Fibroblast of skin of left quadriceps (primary cell): ENCODE measurements at places on chromosomes 12 and 14.

- DNase-seq = no peak
Measured at GRCh38 chr12:112370199-112370598, 12.0 kb downstream of the HECTD4 start.

DNA sequence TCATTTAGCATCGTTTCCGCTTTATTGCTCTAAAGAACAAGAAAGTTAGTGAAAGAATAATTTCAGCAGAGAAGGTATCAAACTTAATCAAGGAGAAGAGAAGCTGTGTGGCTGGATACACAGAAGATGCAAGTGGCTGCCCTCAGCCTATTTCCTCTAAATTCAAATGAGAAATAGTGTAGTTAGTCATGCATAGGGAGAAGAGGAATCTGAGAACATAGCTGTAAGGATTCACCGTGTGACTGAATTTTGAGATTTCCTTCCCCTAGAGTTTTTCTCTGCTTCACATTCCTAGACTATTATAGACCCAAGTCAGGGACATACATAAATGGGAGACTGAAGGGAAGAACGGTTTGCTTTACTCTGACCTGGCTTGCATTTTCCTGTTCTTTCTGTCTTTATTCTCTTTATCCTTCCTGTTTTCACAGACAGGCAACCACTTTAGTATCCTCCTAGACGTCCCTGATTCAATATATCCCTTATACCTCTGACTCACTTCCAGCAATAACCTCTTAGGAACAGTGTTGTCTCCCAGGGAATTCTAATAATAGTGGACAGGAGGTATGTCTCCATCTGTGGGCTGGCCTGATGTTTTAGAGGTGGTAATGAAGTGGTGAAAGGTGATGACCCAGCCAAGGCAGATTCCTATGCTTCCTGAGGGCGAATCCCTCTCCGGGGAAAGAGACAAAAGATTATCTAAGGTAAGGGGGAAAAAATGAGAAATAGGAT lies 7.0 kb downstream of the RNASE10 start:
- no peak for DNase-seq

DNA sequence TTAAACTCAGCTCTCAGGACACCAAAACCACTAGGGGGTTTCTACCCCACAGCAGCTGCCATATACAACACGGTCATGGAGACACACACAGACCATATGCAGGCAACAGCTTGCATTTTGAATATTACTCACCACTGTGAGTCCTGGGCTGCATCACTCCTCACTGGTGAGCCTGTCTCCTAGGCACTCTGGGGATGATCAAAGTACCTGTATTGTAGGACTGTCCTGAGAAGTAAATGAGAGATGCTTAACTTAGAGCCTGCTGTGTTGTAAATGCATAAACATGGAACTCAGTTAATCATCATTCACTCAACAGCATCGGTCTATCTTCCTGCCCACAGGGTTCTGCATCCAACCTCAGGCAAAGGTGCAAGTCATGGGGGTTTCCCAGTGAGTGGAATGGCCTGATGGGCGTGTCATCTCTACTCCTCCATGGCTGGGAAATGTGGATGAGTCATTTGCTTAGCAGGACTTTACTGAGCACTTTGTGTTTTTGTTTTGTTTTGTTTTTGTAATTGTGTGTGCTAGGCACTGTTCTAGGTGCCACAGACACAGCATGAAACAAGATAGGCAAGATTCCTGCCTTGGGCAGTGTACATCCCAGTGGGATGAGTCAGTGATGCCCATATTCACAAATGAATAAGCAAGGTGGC lies 1141.2 kb upstream of the TMEM132C start:
- DNase-seq = no peak

DNA sequence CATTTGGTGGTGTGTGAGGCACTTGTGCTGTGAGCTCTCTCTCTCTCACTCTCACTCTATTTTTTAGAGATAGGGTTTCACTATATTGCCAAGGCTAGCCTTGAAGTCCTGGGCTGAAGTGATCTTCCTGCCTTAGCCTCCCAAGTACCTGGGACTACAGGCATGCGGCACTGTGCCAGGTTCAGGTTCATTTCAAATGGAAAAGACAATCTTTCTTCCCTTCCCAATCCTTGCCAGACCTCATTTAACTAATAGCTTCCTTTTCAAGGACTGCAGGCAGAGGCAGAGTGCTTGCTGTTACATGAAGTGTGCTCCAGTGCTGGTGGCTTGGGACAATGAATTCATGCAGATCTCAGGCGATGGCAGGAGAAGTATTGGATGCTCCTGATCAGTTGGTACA lies 73.2 kb upstream of the BICD1 start:
- no peak for DNase-seq

GRCh38 chr12:108131657-108132126 lies 2.6 kb downstream of the WSCD2 start:
- no peak for DNase-seq

DNA sequence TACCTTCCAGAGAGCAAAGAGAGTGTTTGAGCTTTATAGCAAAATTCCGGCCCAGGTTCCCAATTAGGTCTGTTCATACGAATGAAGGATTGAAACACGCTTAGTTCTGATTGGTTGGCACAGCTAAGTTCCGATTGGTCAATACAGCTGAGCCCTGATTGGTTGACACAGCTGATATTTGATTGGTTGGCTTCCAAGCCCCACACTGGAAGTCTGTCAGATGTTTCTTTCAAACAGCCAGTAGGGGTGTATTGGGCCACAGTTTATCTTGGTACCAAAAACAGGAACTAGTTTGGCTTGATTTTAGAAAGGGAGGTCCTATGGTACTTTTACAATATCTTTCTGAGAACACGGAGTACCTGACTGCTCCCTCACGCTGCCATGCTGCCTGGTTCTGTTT lies 93.4 kb downstream of the CAND1 start:
- no peak for DNase-seq

DNA sequence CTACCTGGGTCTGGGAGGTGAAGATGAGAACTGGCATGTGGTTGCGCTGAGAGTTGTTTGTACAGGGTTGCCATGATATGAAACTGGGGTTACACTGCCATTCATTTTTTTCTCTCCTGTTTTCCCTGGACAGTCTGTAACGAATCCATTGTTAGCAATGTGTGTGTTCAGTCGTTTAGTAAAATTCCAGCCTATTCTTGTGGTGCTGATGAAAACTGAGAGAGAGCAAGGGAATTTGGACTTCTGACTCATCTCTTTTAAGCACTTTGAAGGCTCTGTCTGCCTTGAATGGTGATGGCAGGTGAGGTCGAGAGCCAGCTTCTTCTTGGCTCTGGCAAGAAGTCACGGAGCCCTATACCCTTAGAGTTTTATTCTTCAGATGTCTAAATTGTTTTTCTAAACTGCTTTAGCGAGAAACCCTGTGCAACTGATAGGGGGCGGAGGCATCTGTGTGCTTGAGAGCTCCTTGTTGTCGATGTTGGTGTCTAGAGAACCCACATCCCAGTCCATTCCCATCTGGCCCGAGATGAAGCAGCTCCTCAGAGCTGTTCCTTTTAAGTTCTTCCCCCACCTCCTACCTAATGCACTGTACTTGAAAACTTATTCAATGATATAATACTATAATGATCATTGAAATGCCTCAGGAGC lies 204.4 kb downstream of the TMX1 start:
- no peak for DNase-seq

DNA sequence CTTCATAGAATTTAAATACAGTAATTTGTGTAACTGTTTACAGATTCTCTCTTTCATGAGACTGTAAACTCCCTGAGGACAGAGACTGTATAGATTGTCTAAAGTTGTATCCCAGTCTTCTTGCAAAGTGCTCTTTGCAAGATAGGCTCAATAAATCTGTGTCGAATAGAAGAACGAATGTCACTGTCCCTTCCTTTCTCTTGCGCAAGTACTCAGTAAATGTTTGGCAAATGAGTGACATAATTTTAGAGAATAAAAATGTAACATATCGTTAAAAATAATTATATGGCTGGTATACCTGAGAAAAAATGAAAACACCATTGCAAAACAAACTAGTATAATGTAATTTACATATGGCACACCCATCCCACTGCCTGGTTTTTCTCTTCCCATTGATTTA lies 1.9 kb upstream of the RALGAPA1 start:
- DNase-seq = no peak

DNA sequence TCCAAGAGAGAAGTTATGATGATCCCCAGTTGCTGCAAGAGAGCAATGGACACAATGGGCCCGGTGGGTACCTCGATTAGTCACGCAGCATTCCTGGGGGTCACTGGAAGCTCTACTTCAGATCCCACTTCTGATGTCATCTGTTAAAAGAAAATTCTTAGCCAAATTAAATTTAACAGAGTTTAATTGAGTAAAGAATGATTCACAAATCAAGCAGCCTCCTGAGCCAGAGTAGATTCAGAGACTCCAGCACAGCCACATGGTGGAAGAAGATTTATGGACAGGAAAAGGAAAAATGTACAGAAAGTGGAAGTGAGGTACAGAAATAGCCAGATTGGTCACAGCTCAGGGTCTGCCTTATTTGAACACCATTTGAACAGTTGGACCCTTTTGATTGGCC lies 107.5 kb downstream of the SPTSSA start:
- no peak for DNase-seq

DNA sequence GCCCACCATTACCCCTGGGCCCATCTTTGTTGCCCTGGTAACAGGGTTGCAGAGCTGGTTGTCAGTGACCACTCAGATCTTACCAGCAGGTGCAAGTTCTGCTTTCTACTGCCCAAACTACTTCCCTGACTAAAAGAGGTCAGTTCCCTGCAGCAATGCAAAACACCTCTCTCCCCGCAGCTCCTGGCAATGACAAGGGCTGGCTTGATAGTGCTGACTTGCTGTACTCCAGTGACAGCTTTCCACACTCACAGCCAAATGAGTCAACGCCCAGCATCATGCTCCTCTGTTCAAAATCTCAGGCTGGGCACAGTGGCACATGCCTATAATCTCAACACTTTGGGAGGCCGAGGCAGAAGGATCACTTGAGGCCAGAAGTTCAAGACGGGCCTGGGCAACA lies 90.6 kb downstream of the CIT start:
- no peak for DNase-seq

DNA sequence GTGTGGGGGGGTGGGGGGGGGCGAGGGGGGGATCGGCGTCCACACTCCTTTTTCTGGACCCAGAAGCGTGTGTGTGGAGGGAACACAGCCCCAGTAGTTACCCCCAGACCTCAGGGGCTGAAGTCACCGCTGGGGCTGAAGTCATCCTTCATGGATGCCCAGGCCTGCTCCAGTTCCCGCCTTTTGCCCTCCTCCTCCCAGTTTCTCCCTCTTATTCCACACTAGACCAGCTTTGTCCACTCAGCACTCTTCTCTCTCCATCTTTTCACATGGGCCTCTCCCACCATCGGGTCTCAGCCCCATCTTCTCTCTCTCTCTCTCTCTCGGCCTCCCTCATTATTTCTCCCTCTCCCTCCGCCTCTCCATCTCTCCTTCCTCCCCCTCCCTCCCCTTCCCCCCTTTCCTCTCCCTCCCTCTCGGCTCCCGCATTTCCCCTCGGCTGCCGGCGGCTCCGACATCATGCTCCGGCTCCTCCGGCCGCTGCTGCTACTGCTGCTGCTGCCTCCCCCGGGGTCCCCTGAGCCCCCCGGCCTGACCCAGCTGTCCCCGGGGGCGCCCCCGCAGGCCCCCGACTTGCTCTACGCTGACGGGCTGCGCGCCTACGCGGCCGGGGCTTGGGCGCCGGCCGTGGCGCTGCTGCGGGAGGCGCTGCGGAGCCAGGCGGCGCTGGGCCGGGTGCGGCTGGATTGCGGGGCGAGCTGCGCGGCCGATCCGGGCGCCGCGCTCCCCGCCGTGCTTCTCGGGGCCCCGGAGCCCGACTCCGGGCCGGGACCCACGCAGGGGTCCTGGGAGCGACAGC lies at the start of gene P3H3:
TSS of gene P3H3 (plus strand) at position 426 of the 799 bp plus-strand sequence. CDS start at position 460, 34 bp downstream.
- DNase-seq = no peak

DNA sequence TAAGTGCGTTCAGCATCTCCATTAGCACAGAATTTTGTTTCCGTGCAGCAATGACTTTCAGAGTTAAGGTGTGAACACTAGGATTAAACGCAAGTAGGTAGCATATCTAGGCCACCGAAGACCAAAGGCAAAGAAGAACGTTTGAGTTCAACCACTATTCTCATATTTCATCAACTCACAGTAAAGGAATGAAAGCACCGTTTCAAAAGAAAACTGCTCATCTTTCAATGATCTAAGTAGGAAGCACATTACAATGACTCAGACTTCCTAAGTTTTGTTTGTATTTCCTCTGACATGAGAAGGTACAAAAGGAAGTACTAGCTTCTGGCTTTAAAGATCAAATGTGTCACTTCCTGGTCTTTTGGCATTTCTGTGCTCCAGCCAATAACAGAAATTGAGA lies 57.6 kb downstream of the ACADS start:
- DNase-seq = no peak
